ENCODE measurements at places on chromosomes 7 and 10.
A peak's percentile ranks its signal among the peaks of the same experiment; 100 is the strongest.

DNA sequence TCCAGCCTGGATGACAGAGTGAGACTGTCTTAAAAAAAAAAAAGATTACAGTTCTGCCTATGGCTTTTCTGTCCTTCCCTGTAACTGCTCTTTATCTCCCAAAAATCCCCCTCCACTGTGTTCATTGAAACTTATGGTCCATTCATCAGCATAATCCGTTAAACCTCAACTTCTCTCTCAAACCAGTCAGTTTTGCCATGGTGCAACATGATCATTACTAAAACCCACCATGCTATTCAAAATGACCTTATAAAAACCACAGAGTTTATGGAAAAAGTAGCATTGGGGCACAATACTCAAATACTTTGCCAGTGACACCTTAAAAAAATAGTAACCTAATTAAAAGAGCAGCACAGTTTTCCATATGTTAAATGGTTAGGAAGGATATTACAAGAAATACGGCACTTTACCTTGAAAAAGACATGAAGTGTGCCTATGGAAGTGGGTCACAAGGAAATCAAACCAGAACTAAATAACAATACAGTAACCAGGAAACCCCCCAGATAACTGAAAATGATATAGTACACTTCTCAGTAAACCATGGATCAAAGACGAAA is 74.0 kb upstream of the ST8SIA6 start:
- no peak for DNase-seq

- no peak for DNase-seq
Measured at GRCh38 chr7:140778568-140778967, 82.1 kb downstream of the NDUFB2 start.

- DNase-seq = peak; percentile 1
Measured at GRCh38 chr7:40704172-40704571, 569.4 kb downstream of the SUGCT start.

GRCh38 chr10:78553792-78554191 is 515.0 kb upstream of the ZMIZ1 start:
- no peak for DNase-seq

DNA sequence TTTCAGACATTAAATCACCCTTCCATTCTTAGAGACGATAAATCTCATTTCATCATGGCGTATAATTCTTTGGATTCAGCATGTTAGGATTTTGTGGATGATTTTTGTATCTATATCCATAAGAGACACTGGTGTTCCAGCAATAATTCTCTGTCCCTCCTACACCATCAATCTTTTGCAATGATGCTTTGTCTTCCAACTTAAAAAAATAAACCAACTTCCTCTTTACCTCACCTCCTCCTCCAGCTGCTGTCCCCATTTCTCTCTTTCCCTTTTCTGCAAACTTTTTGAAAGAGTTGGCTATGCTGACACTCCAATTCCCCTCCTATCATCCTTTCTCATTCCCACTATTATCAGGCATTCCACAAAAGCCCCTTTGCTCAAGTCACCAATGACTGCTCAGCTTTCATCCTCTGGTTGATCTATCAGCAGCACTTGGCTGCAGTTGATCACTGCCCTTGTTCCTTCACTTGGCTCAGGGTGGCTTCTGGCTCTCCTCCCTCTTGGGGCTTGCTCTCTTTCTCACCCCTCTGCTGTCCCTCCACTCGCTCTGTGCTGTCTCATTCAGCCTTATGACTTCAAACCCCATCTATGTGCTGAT is 130.0 kb downstream of the ARHGAP22 start:
- no peak for DNase-seq

DNA sequence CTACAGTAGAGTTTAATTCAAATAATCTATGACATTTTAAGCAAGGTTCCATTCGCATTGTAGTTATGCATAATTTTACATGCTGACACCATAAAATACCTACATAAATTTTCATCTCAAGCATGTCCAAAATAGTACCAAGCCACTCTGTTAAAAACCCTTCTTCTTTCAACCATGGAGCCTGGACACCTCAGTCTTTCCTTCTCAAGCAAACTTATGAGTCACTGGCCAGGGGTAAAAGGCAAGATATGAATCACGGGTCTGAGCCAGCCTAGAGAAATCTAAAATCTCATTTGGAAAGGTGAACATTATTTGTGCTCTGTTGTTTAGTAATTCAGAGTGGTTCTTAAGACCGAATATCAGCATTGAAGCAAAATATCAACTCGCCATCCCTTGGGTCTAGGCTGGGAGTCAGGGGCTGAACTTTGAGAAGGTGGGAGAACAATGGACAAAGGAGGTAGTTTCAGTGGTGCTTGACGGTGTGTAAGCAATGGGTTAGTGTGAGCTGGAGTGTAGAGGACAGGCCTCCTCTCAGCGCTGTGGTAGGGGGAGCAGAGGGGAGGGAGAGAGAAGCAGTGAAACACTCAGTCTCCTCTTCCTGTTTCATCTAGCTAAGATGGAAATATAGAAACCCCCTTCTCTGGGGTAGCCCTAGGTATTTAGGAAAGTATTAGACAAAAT is 19.1 kb upstream of the GPAM start:
- DNase-seq = no peak

DNA sequence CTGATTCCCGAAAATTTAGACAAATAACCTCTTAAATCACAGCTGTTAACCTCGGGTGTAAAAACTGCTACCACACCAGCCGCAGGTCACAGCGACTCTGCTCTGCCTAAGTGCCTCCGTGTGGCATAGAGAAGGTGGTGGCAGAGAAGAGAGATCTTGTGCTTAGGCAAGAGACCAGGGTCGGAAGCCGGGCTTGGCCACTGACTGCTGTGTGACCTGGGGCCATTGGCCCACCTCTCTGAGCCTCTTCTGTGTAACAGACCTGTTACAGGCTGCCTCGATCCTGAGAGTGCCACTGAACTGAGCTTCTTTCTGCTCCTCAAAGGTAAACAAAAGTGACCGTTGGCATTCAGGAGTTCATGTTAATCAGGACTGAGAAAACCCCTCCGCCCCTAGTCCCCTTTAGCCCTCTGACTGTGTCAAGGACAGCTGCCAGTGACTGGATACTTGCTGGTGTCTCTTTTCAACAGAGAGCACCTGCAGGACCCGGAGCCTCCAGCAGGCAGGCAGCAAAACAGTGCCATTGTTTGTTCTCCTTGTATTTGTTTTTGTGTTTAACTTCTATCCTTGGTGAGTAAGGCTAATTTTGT is 36.5 kb downstream of the ZMIZ1 start:
- DNase-seq = no peak

- peak; percentile 0 for DNase-seq
Measured at GRCh38 chr10:19966751-19967150, 150.5 kb downstream of the PLXDC2 start.

- no peak for DNase-seq
Measured at GRCh38 chr10:102509387-102509786, 5.6 kb downstream of the SUFU start.

- DNase-seq = no peak
Measured at GRCh38 chr10:98340261-98340939, 72.4 kb upstream of the LOXL4 start.

DNA sequence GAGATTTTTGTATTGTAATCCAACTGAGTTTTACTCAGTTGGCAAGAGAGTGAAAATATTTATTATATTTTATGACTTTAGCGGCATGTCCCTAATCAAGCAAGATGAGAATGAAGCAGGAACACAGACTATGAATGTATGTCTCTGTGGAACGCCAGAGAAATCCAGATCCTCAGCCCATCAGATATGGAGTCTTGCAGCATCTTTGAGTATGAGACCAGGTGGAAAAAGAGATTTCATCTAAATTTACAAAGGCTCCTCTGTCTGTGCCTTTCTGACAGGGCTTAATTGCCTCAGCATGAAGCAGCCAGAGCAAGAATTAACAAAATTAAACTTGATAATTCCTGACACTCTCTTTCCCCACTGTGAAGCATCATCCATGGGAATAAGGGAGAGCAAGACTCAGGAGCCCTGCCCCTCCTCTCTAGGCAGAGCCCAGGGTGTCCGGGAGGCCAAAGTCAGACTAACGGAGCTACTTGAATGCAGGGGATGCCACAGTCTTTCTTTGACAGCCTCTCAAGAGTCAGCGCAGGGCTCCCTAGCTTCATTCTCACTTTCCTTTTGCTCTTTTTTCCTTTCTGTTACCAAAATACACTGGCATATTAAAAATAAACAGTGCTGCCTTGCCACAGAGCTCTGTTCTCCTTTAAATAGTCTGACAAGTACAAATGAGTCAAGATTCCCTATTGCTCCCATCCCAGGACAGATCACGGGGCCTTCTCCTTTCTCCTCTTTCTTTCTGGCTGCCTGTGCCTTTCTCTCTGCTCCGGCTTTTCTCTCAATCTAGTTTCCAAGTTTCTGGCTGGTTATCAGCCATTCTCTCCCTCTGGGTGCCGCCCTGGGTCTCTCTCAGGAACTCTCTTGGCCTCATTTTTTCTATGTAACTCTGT is 132.2 kb upstream of the INHBA start:
- DNase-seq = no peak

GRCh38 chr7:17234398-17235031 is 63.9 kb upstream of the AHR start:
- no peak for DNase-seq

- DNase-seq = no peak
Measured at GRCh38 chr10:86361156-86362128, 5.2 kb downstream of the GRID1 start.

GRCh38 chr10:112379635-112380296 is 5.8 kb downstream of the ACSL5 start:
- DNase-seq = no peak

- DNase-seq = no peak
Measured at GRCh38 chr10:23445591-23445990, 6.7 kb downstream of the OTUD1 start.
